ENCODE measurements at places on chromosomes 11 and 22. TPM values are rescaled to one million over a fixed set of nuclear protein-coding genes. Genes with fewer than 3 reads are reported as not detected.
A peak's percentile ranks its signal among the peaks of the same experiment; 100 is the strongest.

The OSM gene
- 1.0 TPM for total RNA-seq

The CDON gene
- total RNA-seq = 0.24 TPM

The ANGPTL5 gene
- total RNA-seq = not detected

The CSTPP1 gene
- total RNA-seq = 26.2 TPM

The ACTN3 gene
- total RNA-seq = not detected

DNA sequence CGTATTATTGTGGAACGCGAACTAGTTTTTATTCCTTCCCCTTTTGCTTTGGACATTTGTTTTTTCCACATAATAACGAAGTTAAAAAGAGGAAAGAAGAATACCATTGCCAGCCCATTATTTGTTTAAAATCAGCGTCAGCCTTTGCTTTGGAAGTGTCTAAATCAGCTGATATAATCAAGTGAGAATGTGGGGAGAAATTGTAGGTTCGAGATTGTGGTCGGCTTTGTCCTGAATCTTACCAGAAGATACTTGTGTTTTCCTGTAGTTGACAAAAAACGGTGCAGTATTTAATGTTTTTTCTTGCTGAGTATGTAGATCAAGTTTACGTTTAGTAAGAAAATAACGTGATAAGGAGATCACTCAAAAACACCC, 935 bp downstream of the ZNF143 start:
- DNase-seq = no peak
- peak overlapping the region; percentile 97 for H3K4me3 ChIP-seq
- H3K36me3 ChIP-seq = peaks cover 14% of the 10 kb centered on the region
- H3K27me3 ChIP-seq = no peaks in the 10 kb centered on the region

DNA sequence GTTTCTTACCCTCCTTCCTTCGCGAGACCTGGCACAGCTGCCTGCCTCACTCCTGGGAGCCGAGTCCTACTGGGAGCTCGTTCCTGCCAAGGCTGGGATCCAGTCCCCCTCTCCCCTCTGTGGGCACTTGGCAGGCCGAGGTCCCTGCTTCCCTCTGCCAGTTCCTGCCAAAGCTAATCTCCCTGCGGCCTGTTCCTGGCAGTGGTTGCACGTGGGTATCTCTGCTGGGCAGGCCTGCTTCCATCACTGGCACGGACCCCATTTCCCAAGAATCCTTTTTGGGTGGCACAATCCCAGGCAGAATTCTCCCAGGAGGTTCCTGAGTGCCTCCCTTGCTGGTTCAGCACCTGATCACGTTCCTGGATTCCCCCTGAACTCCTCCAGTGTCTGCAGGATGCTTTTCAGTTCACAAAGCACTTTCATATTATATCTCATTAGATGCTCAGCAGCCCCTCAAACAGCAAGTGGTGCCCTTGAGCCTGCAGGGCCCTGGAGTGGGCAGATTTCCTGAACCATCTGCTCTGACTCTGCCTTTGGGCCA, 96.5 kb downstream of the RRM1 start:
- no peak for DNase-seq
- H3K27me3 ChIP-seq = peaks cover 20% of the 10 kb centered on the region
- H3K27ac ChIP-seq = no peak overlapping the region
- no peak overlapping the region for H3K4me3 ChIP-seq
- H3K36me3 ChIP-seq = no peaks in the 10 kb centered on the region

DNA sequence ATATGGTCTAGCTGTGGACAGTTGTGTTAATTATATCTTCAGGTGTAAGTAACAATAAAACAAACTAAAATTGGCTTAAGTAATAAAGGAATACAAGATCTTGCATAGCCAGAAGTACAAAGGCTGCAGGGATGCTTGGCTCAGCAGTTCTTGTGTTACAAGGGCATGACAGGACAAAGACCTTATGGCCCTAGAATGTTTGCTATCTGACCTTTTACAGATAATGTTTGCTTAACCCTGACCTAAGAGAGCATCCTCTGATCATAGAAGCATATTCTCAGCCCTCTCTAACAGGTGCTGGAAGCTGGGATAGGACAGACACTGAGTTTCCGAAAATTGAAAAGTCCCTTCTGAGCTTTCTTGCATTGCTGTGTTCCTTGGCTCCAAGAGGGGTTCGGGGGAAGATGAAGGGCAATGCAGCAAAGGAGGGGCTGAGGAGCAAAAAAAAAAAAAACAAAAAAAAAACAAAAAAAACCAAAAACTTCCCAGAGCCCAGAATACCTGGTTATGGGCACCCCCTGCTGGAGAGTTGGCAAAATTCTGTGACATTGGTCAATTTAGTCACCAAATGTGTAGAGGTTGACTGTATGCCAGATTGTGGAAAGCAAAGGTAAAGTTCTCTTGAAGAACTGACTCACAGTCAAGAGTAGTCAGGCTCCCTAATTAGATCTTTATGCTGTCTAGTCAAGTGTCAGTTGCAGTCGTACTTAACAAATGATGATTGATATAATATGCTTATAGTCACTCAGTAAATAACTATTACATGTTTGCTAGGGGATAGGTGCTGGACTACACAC, 10.4 kb upstream of the HIKESHI start:
- H3K4me3 ChIP-seq = no peak overlapping the region
- H3K27ac ChIP-seq = no peak overlapping the region
- DNase-seq = no peak
- no peaks in the 10 kb centered on the region for H3K27me3 ChIP-seq

DNA sequence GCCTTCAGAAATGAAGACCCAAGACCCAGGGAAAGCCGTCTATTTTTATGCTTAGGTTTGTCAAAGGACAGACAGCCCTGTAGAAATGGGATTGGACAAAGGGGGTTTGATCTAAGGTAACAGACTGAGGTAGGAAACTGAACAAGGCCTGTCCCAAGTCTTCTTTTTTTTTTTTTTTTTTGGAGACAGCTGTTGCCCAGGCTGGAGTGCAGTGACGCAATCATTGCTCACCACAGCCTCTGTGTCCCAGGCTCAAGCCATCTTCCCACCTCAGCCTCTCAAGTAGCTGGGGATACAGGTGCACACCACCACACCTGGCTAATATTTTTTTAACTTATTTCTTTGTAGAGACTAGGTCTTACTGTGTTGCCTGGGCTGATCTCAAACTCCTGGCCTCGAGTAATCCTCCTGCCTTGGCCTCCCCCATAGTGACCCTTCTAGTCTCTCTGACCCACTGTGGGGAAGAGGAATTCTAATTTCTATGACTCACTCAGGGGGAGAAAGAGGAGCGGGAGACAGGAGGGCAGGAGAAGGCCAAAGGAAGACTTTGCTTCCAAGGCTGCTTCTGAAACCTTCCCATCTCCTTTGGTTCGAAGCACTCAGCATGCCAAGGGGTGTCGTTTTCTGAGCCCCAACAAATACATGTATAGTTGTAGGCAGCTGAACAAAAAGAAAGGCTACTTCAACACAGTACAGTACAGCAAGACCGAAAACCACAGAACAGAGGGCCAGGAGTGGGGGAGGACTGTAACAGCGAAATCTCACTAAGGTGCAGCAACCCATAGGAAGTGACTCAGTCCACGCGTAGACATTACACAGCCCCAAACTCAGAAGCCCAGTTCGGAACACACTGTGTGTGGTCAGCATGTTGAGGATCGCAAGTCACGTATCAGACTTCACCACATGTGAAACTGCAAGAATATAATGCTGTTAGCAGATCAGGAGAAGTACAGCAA, 872 bp downstream of the TMA7B start:
- no peak overlapping the region for H3K27ac ChIP-seq
- H3K36me3 ChIP-seq = peaks cover 55% of the 10 kb centered on the region
- H3K27me3 ChIP-seq = peaks cover 10% of the 10 kb centered on the region

DNA sequence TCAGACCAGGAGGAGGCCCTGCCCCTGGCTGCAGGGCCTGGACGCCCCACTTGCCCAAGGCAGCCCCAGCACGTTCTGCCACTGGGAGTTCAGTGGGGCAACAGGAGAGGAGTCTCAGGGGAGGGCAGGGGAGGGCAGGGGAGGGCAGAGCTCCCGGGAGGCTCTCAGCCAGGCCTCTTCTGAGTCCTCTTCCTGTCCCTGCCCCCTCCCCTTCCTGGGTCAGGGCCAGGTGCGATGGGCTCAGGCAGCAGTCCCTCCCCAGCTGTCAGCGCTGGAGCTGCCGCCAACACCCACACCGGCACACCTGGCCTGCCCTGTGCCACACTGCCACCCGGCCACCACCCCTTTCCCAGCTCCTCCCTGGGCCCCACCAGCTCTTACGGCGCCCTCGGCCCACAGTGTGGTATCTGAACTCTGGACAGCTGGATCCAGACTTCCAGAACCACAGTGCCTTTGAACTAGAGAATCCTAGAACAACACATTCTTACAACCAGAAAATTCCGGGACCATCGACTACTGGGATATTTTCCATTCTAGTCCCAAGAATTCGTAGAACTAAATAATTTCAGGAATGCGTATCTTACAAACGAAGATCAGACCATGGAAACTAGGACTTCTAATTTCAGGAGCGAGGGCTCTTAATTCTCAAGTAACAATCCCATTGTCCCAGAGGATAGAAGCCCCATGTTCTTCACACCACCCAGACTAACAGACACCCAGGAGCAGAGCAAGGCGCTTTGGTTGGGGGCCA, 21.8 kb downstream of the RPL3 start:
- no peaks in the 10 kb centered on the region for H3K27me3 ChIP-seq
- no peaks in the 10 kb centered on the region for H3K36me3 ChIP-seq
- peaks cover 27% of the 10 kb centered on the region for H3K4me1 ChIP-seq
- no peak for DNase-seq
- no peak overlapping the region for H3K4me3 ChIP-seq

GRCh38 chr22:19556963-19557545, 32.8 kb upstream of the CLDN5 start:
- H3K4me1 ChIP-seq = no peaks in the 10 kb centered on the region
- no peak overlapping the region for H3K4me3 ChIP-seq
- no peak overlapping the region for H3K27ac ChIP-seq
- DNase-seq = no peak

- H3K27ac ChIP-seq = no peak overlapping the region
- no peaks in the 10 kb centered on the region for H3K36me3 ChIP-seq
- no peaks in the 10 kb centered on the region for H3K4me1 ChIP-seq
- H3K4me3 ChIP-seq = no peak overlapping the region
- no peaks in the 10 kb centered on the region for H3K27me3 ChIP-seq
Measured at GRCh38 chr11:106706355-106706754, 311.9 kb downstream of the GUCY1A2 start.

DNA sequence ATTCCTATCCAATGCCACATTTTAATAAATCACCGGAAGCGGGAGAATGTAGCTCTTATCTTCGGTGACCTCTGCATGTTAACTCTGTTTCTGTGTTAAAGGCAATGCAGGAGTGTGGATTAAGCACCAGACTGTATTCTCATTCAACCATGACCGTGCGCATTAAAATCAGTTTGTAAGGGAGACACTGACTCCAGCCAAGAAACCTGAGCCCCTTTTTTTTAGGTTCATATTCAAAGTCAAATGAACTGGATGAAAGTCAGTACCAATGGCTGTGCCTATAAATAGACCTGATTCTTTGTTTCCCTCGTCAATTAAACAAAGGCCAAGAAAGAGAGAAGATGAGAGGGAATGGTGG, 32.2 kb downstream of the C11orf91 start:
- no peak for DNase-seq
- peaks cover 15% of the 10 kb centered on the region for H3K27me3 ChIP-seq
- H3K27ac ChIP-seq = no peak overlapping the region
- no peak overlapping the region for H3K4me3 ChIP-seq

- H3K4me1 ChIP-seq = no peaks in the 10 kb centered on the region
- no peak overlapping the region for H3K4me3 ChIP-seq
- no peaks in the 10 kb centered on the region for H3K36me3 ChIP-seq
- no peak overlapping the region for H3K27ac ChIP-seq
- H3K27me3 ChIP-seq = peaks cover 14% of the 10 kb centered on the region
Measured at GRCh38 chr11:14149683-14150082, 187.2 kb downstream of the SPON1 start.

GRCh38 chr11:74592063-74592440, 330 bp upstream of the POLD3 start:
- no peak for DNase-seq
- H3K4me3 ChIP-seq = peak overlapping the region; percentile 94
- peak overlapping the region; percentile 86 for H3K27ac ChIP-seq
- peaks cover 22% of the 10 kb centered on the region for H3K36me3 ChIP-seq
- H3K27me3 ChIP-seq = peaks cover 3% of the 10 kb centered on the region

GRCh38 chr11:20598492-20598891, 916 bp upstream of the SLC6A5 start:
- H3K36me3 ChIP-seq = no peaks in the 10 kb centered on the region
- peaks cover 7% of the 10 kb centered on the region for H3K4me1 ChIP-seq
- H3K4me3 ChIP-seq = no peak overlapping the region
- H3K27ac ChIP-seq = no peak overlapping the region
- H3K27me3 ChIP-seq = peaks cover 82% of the 10 kb centered on the region
- no peak for DNase-seq

Measured in activated B cell treated with CpG ODN at 0.5 μM for 24 hours (primary cell).